ENCODE measurements at places on chromosomes 3 and 15. TPM values are rescaled to one million over a fixed set of nuclear protein-coding genes. Genes with fewer than 3 reads are reported as not detected.

DNA sequence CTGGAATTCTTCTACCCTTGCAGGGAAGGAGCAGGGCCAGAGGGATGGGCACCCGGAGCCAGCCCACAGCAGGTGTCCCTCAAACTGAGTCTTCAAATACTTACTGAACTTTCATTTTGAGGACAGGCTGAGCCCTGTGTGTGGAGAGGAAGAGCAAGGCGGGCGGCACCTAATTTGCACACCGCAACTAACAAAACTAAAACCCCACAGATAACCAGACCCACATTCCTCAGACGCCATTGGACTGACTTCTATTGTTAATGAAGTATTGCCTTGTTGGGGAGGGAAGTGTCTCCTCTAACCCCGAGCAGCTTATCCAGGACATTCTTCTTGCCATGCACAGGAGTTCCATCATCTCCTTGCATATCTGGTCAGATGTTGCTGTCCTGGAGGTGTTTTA lies 105.2 kb upstream of the NR2E3 start:
- DNase-seq, result no peak

DNA sequence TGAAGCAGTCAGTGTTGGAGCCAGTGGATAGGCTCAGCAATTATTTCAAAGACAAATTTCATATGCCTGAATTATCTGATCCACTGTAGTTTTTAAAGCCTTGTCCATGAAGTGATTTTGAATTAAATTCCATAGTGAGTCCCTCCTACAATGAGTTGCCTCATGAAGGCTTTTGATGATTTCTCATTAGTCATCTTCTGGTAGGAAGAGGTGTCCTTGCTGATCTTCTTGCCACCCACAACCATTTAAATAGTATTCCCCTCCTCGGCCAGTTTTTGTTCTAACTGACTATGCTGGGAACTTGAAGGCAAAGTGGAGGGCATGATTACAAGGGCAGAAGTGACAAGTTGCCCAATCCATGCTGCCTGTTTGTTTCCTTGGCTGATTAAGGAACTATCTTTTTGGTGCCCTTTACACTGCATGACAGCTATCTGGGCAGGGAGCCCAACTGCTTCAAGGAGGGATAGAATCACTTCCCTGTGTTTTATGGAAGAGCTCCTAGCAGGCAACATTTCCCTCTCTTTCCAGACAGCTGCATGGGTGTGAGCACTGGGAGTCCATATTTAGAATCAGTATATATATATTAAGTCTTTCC lies 617.5 kb downstream of the ZPLD1 start:
- DNase-seq, result no peak

DNA sequence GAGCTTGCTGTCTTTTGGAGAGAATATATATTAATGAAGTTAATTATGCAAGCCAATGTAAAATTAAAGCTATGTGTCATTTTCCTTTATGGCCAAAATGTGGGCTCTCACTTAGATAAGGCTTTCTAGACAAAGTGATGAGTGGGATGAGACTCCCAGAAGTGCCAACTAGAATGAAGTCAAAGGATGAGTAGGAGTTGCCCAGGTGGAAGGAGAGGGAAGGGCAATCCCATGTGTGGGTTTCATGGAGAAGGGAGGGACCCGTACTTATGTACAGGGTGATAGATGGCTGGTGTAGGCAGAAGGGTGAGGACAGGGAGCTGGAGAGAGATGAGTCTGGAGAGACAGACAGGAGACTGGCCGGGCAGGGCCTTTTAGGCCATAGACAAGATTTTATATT lies 239.2 kb downstream of the THRB start:
- DNase-seq, result no peak

DNA sequence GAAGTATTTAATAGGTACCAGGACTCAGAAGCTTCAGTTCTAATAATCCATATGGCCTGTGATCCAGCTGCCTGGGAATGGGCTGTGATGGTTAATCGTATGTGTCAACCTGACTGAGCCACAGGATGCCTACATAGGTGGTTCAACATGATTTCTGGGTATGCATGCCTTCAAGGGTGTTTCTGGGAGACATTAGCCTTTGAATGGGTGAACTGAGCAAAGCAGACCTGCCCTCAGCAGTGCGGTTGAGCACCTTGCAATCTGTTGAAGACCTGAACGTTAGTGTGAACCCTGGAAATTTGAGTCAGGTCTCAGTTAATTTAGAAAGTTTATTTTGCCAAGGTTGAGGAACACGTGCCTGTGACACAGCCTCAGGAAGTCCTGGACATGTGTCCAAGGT lies 22.8 kb upstream of the TKT start:
- no peak for DNase-seq

DNA sequence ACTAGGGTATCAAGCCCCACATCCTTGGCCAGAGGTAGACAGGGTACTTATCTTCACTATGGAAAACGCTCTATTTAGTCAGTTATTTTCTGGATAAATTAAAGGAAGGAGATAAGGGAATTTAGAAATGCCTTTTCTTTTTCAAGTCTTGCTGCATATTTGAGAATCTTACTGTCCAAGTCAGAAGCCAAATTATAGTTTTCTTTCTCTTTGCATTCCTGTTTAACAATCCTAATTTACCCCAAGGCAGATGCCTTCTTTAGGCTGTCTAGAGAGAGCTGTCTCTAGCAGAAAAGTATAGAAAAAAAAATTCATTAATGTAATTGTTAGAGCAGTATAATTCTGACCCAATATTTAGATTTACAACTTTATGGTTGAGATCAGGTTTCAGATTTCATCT lies 64.4 kb upstream of the TBC1D5 start:
- DNase-seq, result no peak

- DNase-seq, result no peak
Measured at GRCh38 chr15:90300988-90301706, 35.7 kb downstream of the NGRN start.

DNA sequence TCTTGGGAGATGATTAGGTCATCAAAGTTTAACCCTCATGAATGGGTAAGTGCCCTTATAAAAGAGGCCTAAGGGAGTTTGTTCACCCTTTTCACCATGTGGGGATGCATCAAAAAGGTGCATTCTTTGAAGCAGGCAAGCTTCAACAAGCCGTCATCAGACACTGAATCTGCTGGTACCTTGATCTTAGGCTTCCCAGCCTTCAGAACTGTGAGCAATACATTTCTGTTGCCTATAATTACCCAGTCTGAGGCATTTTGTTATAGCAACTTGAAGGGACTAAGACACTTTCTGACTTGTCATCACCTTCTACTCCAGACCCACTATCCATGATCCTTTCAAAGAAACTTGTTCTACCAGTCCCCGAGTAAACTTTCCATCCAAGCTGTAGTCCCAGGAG lies 44.6 kb upstream of the LRRC58 start:
- DNase-seq, result no peak

DNA sequence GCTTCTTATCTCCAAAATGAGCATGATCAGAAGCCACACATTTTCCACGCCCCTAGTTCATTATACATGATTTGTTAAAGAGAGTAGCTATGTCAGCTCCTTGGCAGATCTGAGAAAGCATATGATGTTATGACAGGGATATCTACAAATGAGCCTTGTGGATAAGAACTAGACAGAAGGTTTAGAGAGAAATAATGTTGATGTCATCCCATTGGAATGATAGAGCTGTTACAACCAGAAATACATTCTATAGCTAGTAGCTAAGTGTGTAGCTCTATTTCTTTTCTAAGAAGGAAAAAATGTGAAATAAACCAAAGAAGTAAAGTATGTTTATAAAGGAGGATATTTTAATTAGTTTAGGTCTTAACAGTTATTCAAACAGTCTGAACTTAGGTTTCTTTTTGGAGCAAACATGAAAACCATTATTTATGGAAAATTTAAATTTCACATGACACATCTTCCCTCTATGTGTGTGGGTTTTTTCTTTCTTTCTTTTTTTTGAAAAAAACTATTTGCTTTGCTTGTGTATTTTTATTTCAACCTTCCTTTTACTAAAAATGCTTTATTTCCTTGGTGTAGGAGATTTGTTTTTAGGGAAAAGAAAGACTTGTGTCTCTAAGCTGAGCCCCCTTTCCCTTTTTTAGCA lies 167.7 kb downstream of the GHSR start:
- no peak for DNase-seq

- DNase-seq, result no peak
Measured at GRCh38 chr15:20355256-20355868, 186.2 kb downstream of the GOLGA6L6 start.

DNA sequence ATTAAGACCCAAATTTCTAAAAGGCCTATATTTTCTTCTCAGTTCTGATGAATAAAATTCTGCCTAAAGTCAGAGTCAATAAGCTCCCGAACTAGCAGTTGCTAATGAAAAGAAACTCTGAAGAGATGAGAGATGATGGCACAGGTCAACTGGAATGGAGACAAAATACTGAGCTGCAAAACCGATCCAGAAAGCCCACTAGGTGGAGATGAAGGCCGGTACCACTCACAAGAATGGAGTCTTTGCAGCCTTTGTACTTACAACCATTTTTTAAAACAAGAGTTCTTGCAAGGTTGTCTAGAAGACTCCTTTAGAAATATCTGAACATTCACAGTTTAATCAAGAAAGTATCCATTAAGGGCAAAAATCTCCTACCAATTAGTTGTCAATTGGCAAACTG lies 119.9 kb upstream of the TJP1 start:
- DNase-seq, result no peak

GRCh38 chr15:51576286-51576850 lies 46.2 kb downstream of the DMXL2 start:
- no peak for DNase-seq

- no peak for DNase-seq
Measured at GRCh38 chr3:148379763-148380382, 317.8 kb upstream of the AGTR1 start.

GRCh38 chr15:91255670-91256192 lies 155.7 kb downstream of the SV2B start:
- DNase-seq, result no peak

GRCh38 chr3:71310359-71310979 lies 273.1 kb downstream of the FOXP1 start:
- DNase-seq, result no peak

- no peak for DNase-seq
Measured at GRCh38 chr3:15310491-15311370, 21.7 kb downstream of the SH3BP5 start.

GRCh38 chr3:13028010-13028821 lies 45.0 kb downstream of the IQSEC1 start:
- DNase-seq, result no peak

GRCh38 chr3:32577581-32578556 lies 7.2 kb upstream of the DYNC1LI1 start:
- no peak for DNase-seq

DNA sequence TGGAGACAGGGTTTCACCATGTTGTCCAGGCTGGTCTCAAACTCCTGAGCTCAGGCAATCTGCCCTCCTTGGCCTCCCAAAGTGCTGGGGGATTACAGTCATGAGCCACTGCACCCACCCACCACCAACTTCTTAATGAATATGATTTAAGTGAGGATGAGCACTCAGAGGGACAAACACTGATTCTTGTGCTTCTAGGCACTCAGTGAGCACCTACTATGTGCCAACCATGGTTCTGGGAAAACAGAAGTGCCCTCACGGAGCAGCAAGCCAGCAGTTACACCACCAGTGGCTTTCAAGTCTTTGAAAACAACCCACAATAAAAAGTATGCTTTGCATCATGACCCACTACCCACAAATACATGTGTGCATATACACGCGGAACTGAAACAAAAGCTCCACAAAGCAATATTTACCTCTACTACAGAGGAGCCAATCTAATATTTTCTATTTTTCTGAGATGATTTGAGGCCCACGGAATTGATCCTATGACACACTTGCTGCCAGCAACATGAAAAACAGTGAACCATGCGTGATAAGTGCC lies 91.9 kb downstream of the MEGF11 start:
- DNase-seq, result no peak

- no peak for DNase-seq
Measured at GRCh38 chr15:39376371-39376909, 204.4 kb upstream of the THBS1 start.

- DNase-seq, result no peak
Measured at GRCh38 chr15:88898736-88899135, 3.4 kb upstream of the HAPLN3 start.

- no peak for DNase-seq
Measured at GRCh38 chr15:83100097-83100646, 7.3 kb upstream of the TM6SF1 start.

DNA sequence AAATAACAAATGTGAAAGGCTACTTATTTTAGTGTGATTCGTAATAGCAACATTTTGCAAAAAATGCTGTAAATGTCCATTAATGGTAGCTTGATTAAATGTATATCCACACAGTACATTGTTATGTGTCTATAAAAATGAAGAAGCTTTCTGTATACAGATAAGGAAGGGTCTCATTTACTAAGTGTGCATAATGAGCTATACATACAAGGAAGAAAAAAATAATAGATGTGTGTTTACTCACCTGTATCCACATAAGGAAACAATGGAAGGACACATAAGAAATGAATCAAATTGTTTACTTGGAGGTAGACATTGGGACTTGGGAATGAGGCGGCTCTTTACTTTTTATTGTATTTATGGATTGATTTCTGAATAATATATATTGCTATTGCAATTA lies 34.9 kb downstream of the MED12L start:
- DNase-seq, result no peak

GRCh38 chr3:17573396-17573795 lies 169.0 kb downstream of the TBC1D5 start:
- DNase-seq, result no peak

GRCh38 chr3:113685124-113685523 lies 11.3 kb downstream of the USF3 start:
- no peak for DNase-seq

DNA sequence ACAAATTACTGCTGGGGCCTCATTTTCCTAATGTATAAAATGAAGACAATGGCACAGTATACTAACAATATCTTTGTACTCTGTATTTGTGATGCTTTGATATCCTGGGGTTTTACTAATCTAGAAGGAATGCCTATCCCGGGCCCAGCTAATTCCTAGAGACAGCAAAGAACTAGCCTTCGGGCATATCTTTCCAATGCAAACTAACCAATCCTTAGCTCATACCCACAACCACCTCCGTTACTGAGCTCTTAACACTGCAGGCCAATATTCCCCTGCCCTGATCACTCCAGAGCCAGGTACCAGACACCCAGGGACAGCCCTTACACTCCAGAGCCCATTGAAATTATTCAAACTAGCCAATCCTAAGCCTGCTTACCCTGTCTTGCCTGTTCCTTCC lies 309.0 kb downstream of the ULK4 start:
- DNase-seq, result no peak

GRCh38 chr3:128616516-128617269 lies 33.9 kb downstream of the RPN1 start:
- DNase-seq, result no peak

The SIAH2 gene
- 26.9 TPM for total RNA-seq

The ARL14 gene
- not detected for total RNA-seq

The NOX5 gene
- 0.19 TPM for total RNA-seq

The TEX264 gene
- total RNA-seq, result 35.4 TPM

The LDHAL6B gene
- total RNA-seq, result not detected

The RPLP1 gene
- 994 TPM for total RNA-seq

The GOLGA8O gene
- total RNA-seq, result 1.5 TPM

The IQCF5 gene
- not detected for total RNA-seq

The ST8SIA2 gene
- total RNA-seq, result not detected

The GOLGA8T gene
- total RNA-seq, result not detected

The CCDC9B gene
- total RNA-seq, result 10.6 TPM

The MINAR1 gene
- 0.45 TPM for total RNA-seq

The FOXP1 gene
- 74.2 TPM for total RNA-seq

The ARF4 gene
- 156 TPM for total RNA-seq

The CCDC191 gene
- 1.3 TPM for total RNA-seq

The SLC9A9 gene
- 21.0 TPM for total RNA-seq
